ENCODE measurements at places on chromosomes 16 and 17.

GRCh38 chr16:74892574-74893461 lies 92.1 kb downstream of the WDR59 start:
- DNase-seq, result no peak

DNA sequence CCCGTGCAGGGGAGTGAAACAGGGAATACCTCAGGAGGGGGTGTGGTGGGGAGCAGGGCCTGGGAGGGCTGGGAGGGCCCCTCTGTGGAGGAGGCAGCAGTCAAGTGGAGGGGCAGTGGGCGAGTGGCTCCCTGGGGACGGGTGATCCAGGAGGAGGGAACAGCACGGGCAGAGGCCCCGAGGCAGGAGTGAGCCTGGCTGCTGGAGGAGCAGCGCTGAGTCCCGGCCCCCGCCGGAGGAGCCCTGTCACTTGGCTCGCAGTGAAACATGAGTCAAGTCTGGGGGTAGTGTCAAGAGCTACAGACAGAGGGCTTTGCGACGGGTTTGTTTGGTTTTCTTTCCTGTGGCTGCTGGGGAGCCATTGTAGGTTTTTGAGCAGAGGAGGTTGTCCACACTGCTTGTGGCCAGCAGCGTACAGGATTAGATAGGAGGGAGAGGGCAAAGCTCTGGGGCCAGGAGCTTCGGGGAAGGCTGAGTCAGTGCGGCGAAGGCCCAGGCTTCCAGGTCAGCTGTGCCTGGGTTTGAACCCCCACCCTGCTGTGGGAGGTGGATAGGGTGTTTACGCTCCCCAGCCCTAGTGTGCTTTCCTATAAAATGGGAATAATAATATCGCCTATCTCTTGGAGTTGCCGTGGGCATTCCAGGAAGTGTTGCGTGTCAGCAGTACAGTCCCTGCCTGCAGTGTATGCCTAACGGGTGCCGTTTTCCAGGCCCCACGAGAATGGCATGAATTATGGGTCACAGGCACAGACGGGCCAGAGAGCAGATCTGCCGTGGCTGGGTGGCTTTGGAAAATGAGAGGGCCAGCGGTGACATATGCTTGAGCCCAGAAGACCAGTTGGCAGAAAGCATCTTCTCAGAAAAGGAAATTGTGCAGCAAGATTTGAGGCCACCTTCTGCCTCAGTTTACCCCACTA lies 115.9 kb upstream of the CIBAR2 start:
- DNase-seq, result peak; percentile 49

- peak; percentile 82 for DNase-seq
Measured at GRCh38 chr16:86383488-86384262, 126.7 kb upstream of the FOXF1 start.

- DNase-seq, result no peak
Measured at GRCh38 chr17:69213059-69213813, 15.4 kb downstream of the ABCA10 start.

- no peak for DNase-seq
Measured at GRCh38 chr17:11639736-11640462, 41.6 kb downstream of the DNAH9 start.

DNA sequence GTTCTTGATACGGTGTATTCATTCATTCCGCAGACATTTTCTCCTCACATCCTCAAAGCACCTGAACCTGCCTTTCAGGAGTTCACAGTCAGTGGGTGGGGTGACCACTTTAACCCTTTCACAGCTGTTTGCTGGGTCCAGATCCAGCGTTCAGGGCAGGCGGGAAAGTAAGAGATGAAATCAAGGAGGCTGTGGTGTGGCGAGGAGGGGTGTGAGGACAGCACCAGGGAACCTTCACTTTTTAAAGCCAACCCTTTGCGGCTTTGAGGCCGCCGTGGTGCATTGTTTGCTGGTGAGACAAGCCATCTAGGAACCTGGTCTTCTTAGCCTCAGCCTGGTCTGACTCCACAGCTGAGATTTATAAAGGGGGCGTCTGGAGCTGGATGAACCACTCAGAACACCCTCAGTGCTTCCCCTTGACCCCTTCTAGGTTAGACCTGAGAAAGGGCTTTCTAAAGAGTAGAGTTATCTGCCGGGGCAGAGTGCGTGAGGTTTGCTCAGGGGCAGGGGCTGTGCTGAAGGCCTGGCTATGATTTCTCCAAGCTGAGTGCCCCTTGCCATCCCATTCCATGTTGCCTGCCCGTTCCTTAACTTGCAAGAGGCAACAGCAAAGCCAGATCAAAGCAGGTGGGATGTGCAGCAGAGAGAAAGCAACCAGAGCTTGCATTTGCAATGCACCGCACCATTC lies 933 bp downstream of the CCR7 start:
- no peak for DNase-seq

DNA sequence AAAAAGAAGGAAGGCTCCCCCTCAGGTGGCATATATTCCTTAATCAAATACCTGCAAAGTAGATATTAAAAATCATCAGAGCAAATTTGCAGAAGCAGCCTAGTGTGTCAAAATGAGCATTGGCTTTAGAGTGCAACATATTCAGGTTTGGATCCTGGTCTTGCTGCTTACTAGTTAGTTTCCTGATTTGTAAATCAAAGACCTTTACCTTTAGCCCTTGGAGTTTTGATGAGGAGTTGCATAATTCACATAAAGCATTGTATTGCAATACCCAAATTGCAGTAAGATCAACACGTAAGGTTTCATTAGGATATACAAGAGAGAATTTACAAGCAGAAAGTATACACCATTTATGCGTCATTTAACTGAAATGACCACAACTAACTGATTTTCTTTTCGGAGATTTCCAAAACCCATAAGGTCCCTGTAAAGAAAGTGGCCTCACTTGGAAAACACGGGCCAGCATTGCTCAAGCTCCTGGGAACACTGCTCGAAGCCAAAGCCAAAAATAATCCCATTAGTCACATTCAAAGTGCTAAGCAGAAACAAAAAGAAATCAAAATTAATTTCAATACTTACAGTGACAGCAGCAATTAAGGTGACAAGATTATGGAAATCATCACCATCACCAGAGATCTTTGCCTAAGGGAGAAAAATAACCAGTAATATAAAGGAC lies 415.9 kb upstream of the ERCC4 start:
- DNase-seq, result no peak

- DNase-seq, result peak; percentile 5
Measured at GRCh38 chr16:48271728-48272127, 24.4 kb upstream of the ABCC11 start.

DNA sequence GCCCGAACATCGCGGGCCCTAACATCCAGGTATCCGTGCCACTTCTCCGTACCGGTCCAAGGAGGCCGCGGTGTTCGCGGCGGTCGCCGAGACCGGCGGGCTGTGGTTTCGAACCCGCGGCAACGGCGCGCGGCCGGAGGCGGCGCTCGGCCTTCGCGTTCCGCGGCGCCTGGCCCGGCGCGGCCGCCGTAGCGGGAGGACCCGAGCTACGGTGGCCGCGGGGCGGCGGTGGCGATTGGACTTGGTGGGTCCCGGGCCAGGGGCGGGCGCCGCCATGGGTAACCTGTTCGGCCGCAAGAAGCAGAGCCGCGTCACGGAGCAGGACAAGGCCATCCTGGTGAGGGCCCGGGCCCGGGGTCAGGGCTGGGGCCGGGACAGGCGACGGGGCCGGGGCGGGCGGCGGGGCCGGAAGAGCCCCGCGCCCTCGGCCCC lies at the start of gene CHMP6:
Gene CHMP6, plus strand, starts transcription at position 197 of the 432 bp plus-strand sequence. Its CDS starts 78 bp downstream, at position 275.
- peak; percentile 40 for DNase-seq

GRCh38 chr17:81923302-81924260 lies 4.0 kb downstream of the MAFG start:
- DNase-seq, result peak; percentile 43

GRCh38 chr16:89038221-89038721 lies 55.4 kb upstream of the ACSF3 start:
- no peak for DNase-seq

- no peak for DNase-seq
Measured at GRCh38 chr17:36884495-36885152, 52.7 kb upstream of the LHX1 start.

DNA sequence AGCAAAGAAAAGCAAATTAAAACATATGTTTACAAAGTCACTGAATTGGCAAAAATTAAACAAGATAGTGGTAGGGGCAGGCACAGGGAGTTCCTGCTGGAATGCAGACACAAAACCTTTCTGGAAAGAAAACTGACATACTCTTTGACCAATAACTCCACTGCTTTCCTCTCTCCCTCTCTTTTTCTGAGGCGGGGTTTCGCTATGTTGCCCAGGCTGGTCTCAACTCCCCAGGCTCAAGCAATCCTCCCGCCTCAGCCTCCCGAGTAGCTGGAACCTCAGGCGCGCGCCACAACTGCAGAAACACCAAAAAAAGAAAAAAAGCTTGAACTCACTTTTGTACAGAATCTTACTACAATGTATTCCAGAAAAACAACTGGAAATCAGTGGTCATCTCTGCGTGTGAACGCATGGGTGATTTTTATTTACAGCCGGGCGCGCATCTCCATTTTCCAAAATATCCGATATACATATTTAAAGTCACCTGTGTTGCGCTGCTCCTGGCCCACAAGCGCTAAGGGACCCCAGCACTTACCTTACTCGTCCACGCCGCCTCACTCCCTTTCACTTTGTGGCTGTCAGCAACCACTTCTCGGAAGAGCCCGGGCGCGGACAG lies 480 bp downstream of the TXNL4B start:
- DNase-seq, result peak; percentile 68

- no peak for DNase-seq
Measured at GRCh38 chr16:75181630-75182029, 25.3 kb downstream of the CTRB2 start.

GRCh38 chr17:59825533-59826322 lies 67.0 kb downstream of the TUBD1 start:
- DNase-seq, result peak; percentile 72

DNA sequence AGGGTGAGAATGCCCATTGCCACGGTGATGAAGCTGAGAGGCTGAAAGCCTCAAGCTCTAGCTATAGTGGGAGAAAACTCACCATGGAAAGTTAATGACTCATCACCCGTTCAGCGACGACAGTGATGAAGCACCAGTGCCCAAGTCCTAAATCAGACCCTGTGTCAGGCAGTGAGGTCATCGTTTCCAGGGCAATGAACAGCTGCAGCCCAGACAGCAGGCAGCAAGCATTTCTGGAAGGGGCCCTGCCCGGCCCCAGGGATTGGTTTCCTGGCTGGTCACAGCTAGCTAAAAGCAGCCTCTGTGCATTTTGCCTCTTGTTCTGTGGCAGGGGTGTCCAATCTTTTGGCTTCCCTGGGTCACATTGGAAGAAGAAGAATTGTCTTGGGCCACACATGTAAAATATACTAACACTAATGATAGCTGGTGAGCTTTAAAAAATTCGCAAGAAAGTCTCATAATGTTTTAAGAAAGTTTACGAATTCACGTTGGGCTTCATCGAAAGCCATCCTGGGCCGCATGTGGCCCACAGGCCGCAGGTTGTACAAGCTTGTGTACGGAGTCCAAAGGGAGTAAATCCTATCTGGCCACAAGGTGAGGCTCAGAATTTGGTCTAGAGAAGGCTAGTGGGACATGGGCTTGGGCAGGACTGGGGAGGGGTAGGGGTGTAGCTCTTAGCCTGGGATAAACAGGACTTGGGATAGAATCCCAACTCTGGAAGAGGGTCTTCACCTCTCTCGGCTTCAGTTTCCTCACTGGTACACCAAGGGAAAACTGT lies 40.6 kb downstream of the MIS12 start:
- DNase-seq, result peak; percentile 98

GRCh38 chr17:77646046-77646430 lies 312.5 kb upstream of the TNRC6C start:
- no peak for DNase-seq

GRCh38 chr17:80995131-80995530 lies 3.5 kb downstream of the CHMP6 start:
- no peak for DNase-seq

- no peak for DNase-seq
Measured at GRCh38 chr16:59522826-59523225, 788.7 kb upstream of the GOT2 start.

- no peak for DNase-seq
Measured at GRCh38 chr17:39118674-39119419, 32.6 kb downstream of the PLXDC1 start.

DNA sequence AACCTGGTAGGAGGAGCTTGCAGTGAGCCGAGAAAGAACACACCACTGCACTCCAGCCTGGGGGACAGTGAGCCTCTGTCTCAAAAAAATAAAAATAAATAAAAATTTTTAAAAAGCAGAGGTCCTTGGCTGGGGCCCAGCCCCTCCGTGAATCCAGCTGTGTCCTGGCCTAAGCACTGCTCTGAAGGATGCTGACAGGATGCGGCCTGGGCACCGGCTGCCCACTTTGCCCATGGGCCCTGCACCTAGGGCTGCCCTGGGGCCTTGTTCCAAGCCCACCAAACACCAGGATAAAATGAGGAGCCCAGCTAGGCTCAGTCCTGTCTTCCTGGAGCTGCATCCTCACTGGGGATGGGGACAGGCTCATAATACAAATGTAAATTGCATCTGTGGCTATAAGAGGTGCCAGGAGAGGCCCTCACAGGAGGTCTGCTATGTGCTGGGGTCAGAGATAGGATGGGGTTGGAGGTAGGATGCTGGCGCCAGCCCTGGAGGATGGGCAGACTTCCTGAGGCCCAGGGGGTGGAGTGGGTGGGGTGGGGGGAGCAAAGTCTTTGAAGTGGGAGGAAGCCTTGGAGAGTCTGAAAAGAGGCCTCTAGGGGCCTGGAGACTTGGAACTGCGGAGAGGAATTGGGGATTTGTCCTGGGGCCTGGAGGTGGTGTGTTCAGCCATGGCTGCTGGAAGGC lies 6.2 kb downstream of the C16orf89 start:
- DNase-seq, result no peak

- DNase-seq, result no peak
Measured at GRCh38 chr16:1613728-1614455, 1.7 kb downstream of the CRAMP1 start.

- no peak for DNase-seq
Measured at GRCh38 chr16:2717383-2718263, 2.4 kb downstream of the PRSS27 start.

- DNase-seq, result no peak
Measured at GRCh38 chr17:21253646-21254441, 634 bp upstream of the NATD1 start.

- DNase-seq, result peak; percentile 76
Measured at GRCh38 chr16:2838928-2839327, 8.8 kb downstream of the ZG16B start.

DNA sequence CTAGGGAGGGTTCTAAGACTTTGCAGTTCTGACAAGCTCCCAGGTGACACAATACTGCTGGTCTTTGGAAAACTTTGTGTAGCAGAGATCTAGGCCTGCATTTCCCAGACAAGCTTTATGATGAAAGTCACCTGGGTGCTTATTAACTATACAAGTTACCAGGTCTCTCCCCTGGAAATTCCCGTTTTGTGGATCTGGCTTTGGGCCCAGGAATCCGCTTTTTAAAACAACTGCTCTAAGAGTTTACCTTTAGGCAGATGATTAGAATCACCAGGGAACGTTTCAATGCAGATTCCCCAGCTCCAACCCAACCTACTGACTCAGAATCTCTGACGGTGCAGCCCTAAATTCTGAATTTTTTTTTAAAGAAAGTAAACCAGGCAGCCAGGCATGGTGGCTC lies 36.3 kb downstream of the MYH3 start:
- no peak for DNase-seq

- DNase-seq, result no peak
Measured at GRCh38 chr17:27816946-27817345, 16.6 kb upstream of the NOS2 start.

- DNase-seq, result no peak
Measured at GRCh38 chr16:55273959-55274358, 50.0 kb upstream of the IRX6 start.

All from HFFc6 (cell line).